BJ (cell line): ENCODE measurements at places on chromosomes 7 and 10.

DNA sequence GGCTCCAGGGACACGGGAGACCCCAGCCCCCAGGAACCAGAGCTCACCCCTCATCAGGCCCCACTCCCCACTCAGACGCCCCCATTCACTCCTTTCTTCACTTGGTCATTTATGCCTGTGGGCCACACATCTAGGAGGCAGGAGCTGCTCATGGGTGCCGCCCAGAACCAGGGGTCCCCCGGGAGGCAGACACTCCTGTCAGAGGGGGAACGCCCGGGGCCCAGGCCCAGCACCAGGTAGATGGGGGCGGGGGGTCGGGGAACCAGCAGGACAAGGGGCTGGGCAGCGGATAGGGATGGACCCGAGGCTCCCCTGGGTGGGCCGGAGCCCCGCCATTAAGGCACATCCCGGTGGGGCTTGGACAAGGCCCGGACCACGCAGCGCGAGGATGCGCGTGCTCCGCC is 11.8 kb downstream of the CALY start:
- DNase-seq = no peak

DNA sequence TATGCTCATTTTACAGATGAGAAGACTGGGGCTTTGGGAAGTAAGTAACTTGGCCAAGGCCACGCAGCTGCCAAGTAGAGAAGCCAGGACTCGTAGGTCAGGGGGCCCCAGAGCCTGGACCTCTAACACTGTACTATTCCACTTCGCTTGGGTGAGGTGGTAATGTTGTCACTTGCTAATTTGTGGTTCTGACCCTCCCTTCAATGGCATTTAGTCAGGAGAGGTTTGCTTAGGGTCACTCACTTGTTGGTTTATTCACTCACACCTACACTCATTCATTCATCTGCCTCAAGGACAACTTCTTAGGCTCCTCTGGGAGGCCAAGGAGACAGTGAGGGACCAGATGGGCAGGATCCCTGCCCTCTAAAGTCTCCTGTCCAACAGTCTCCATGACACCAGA is 21.3 kb downstream of the BTBD16 start:
- DNase-seq = no peak

DNA sequence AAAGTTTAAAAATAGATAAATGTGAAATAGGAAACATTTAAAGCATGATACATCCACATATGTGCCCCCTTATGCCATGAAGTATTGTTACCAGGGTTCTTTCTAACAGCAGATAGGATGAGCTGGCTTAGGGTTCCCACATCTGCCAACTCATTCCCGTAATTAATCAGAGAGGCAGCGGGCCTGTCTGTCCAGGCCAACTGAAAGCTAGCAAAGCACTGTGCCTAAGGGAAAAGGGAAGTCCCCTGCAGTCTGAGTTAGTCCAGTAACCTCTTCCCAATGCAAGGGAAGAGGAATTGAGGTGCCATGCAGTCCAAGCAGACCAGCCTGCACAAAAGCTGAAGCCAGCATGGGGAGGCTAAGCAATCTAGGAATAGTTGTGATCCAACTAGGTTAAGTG is 18.3 kb upstream of the ZC3HAV1L start:
- DNase-seq = no peak

- DNase-seq = no peak
Measured at GRCh38 chr7:1529383-1530116, 952 bp upstream of the MAFK start.

GRCh38 chr7:27364344-27364758 is 121.7 kb downstream of the EVX1 start:
- peak; percentile 41 for DNase-seq

DNA sequence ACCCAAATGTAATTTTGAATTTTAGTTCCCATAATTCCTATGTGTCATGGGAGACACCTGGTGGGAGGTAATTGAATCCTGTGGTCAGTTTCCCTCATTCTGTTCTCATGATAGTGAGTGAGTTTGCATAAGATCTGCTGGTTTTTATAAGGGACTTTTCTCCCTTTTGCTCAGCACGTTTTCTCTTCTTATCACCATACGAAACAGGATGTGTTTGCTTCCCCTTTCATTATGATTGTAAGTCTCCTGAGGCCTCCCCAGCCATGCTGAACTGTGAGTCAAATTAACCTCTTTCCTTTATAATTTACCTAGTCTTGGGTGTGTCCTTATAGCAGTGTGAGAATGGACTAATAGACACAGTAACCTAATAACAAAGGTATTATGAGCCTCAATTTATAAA is 36.1 kb upstream of the ZNF736 start:
- no peak for DNase-seq

DNA sequence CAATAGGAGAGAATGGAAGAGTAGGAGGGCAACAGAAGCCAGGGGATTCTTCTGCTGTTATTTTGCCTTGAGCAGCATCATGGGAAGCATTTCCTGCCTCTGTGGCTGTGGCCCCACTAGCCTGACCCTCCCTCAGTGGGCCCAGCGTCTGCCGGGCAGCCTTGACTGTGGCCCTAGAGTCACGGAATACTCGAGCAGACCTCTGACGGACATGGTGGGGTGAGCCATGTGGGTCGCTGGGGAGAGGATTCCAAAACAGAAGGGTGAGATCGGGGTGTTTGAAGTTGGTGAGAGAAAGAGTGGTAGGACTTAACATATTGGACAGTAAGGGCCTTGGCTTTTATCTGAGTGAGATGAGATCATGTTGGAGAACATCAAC is 8.3 kb upstream of the PRKAG2 start:
- no peak for DNase-seq

DNA sequence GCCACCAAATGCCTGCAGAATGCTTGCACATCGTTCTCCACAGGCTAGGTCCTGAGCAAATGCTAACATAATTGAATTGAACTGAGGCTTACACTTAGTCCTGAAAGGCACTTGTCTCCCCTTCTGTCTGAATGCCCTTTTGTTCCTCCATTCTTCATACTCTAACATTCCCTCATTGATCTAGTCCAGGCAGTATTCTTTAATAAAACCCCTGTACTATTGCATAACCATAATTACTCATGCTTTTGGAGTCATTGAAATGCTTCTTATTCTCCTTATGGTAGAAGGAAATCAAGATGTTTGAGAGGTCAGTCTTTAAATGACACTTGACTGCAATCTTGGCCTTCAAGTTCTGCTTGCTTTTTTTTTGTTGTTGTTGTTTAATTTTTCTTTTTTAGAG is 7.1 kb downstream of the PI4K2A start:
- no peak for DNase-seq

DNA sequence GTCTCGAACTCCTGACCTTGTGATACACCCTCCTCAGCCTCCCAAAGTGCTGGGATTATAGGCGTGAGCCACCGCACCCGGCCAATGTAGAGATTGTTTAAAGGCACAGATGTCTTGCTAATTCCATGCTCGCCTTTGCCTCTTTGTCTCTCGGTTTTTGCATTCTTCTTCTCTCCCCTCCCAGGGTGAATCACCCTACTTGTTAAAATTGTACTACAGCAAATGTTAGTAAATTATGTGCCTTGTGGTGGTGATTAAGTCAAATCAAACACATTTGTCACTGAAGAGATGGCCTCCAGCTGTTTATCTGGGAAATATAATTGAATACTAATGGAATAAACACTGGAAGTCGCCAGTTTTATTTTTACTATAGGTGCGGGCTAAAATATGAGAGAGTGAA is 384.4 kb upstream of the AUTS2 start:
- DNase-seq = no peak

DNA sequence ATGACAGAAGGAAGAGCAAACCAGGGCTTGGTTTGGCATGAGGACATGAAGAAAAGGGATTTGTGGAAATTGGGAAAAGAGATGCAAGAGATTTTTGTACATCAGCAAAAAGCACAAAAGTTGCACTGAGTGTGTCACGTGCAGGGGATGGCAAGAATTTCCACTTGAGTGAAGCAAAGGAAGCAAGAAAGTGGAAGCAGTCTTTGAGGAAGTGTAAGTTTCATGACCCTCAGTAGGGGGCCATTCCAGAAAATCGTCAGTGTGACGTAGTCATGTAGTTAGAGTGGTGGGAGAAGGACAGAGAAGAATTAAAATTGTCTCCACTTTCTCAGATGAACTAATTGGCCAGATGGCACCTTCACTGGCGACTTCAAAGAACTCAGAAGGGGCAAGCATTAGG is 123.3 kb upstream of the FZD1 start:
- DNase-seq = no peak

DNA sequence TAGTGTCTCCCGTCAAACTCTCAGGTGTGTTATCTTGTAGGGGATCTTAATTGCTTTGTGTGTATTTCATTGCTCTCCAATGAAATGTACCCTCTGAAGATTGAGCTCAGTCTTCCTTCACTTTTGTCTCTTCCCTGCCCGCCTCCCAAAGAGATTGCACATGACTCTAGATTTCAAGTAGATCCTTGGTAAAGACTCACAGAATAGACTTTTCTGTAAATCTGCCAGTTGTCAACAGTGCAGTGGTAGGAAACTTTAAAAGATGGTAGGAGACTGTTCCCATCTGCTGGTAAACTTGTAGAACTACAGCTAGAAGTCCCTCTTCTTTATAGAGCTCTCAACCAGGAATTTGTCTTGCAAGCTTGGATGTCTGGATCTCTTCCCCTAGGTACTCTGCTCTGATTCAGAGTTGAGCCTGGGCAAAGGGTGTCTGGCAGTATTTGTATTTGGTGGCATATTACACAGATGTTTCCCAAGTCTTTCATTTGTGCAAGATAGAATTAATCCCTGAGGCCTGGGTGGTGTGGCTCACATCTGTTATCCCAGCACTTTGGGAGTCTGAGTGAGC is 9.6 kb downstream of the CCL26 start:
- DNase-seq = peak; percentile 17

DNA sequence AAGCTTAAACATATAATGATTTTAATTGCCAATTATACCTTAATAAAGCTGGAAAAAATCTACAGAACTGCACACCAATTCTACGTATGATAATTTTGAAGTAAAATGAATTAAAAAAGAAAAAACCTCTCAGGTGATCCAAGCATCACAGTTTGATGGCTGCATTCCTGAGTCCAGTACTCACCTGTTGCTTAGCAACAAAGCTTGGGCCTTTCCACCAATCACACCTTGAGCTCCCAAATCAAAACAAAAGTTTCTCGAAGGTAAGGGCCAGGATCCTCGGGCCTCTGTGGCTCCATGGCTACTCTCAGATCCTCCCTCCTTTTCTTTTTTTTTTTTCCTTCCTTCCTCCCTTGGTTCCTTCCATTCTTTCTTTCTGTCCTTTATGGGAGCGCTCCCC is 137.2 kb upstream of the PCBD1 start:
- DNase-seq = no peak

DNA sequence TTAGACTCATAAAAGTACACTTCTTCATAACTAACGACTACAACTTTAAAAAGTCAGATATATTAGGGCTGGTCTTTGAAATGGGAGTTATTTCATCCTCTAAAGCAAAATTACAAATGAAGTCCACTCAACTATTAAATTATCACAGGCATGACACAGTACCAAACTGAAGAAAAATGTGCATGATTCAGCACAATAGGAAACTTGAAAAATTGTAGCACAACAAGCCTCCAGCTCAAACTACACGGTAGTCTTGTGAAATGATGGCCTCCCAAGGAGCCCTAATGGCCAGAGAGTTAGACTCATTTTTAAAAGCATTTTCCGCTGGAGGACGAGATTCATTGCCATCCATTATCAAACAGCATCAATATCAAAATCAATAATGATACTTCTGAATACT is 76.4 kb downstream of the MAGI2 start:
- no peak for DNase-seq

GRCh38 chr7:95686109-95686508 is 86.2 kb upstream of the DYNC1I1 start:
- DNase-seq = no peak

- no peak for DNase-seq
Measured at GRCh38 chr7:151237244-151238189, 5.2 kb downstream of the CHPF2 start.

DNA sequence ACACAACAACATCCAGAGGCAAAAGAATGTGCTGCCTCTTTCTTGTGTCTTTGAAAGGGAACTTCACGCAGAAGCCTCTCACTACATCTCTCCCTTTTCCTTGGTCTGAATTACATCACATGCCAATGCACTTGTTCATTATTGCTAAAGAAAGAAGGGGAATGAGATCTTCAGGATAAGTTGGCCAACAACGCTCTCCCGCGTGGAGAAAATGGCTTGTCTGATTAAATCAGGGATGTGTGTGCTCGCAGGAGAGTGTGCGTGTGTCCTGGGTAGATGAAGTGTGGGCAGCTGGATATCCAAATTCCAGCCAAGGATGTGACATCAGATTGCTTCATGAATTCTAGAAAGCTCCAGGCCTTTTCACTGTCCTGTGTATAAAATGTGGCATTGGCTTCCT is 541.6 kb upstream of the FZD8 start:
- no peak for DNase-seq

GRCh38 chr7:124603066-124603465 is 162.5 kb downstream of the GPR37 start:
- DNase-seq = no peak

DNA sequence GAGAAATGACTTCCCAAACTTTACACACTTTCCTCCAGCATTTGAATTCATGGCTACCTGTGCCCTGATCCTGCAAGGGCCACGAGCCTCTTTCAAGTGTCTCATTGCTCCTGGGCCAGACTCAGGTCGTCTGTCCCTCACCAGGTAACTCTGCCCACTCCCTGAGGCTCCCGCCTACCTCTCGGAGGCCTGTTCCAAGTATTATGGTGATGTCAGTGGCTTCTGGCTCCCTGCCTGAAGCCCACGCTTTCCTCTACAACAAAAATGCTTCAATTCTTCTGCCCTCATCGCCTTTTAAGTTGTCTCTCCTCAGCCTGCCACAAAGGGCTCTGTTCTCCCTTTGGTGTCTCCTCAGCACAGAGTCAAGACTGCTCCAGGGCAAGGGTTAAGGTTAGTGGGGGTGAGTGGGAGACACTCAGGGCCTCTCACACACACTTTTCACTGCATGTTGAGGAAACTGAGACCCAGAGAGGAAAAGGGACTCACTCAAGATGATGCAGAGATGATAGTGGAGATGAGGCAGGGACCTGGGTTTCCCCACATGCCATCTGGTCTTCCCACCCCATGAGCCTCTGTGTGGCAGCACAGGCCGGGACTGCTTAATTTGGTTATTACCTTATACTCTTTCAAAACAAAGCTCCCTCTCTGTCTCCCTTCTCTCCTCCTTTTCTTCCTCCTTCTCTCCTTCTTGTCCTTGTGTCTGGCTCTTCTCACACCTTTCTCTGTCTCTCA is 28.3 kb upstream of the EGR2 start:
- no peak for DNase-seq

DNA sequence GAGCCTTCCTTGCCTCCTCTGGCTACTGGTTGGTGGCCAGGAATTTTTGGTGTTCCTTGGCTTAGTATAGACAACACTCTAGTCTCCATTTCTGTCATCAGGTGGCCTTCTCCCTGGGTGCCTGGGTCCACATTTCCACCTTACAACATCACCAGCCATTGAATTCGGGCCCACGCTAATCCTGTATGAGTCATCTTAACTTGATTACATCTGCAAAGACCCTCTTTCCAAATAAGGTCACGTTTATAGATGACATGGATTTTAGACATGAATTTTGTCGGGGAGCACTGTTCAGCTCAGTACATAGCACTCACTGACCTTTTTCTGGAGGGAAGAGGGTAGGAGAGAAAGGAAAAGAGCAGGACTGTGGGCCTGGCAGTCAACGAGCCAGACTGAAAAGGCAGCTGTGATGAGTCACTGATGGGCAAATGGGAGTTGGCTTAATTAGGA is 39.4 kb downstream of the MMRN2 start:
- no peak for DNase-seq

- DNase-seq = no peak
Measured at GRCh38 chr10:104081998-104082397, 3.7 kb downstream of the COL17A1 start.

- no peak for DNase-seq
Measured at GRCh38 chr10:69898941-69899340, 97.2 kb downstream of the COL13A1 start.

- no peak for DNase-seq
Measured at GRCh38 chr10:65197935-65198334, 1676.7 kb downstream of the REEP3 start.

GRCh38 chr7:25260862-25261494 is 32.7 kb upstream of the NPVF start:
- no peak for DNase-seq
